Hematopoietic multipotent progenitor cell treated with erythropoietin and hydrocortisone succinate and interleukin-3 and kit ligand, for 6 days (in vitro differentiated cells): ENCODE measurements at places on chromosomes 5 and 9.

DNA sequence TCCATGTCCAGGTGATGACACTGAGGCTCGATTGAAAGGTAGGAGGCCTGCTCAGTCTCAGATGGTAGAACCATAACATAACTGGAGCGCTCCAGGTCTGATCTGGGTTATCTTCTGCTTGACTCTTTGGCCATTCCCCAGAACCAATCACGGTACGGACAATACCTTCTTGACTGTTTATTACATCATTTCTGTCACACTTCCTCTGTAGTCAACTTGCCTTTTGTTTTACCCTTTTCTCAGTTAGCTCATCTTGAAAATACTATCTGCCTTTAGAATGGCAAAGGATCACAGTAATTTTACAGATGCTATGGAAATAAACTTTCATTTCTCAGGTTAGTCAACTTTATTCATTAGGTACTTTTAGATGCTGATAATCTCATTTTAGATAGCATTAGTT is 22.4 kb downstream of the GLRA1 start:
- no peak for DNase-seq

DNA sequence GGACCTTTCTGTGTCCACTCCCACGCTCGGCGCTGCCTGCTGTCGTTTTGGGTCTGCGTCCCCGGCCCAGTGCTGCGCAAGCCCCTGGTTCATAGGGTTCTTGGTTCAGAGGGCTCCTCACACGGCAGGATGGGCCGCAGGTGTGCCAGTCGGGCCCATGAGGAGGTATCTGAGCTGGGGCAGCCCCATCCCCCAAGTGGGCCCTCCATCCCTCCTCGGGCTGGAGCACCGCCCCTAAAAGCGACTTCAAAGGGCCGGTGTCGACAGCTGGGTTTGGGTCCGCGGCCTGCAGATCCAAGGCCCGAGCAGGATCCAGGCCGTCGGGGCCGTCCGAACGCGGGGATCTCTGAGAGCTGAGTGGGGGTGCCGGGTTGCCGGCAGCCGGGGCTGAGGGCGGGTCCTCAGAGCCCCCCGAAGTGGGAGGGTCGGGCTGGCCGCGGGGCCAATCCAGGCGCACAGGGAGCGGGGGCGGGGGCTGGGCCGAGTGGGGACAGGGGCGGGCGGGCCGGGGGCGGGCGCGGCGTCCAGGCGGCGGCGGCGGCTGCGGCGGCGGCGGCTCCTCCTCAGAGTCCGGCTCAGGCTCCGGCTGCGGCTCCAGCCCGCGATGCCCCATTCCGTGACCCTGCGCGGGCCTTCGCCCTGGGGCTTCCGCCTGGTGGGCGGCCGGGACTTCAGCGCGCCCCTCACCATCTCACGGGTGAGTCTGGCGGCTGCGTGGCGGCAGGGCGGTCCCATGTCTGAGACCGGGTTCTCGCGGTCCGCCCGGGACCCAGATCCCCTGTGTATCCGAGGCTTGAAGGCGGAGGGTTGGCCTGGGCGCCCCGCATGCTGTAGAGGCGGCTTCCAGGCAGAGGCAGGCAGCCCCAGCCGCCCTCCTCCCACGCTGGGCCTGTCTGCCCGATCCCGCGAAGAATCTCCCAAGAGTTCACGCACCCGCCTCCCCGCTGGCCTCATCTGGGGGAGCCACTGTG is at the start of gene PDLIM4:
Gene PDLIM4 (plus strand): TSS at position 566 of the 971 bp plus-strand sequence. CDS start 39 bp downstream, at position 605.
- DNase-seq: no peak

DNA sequence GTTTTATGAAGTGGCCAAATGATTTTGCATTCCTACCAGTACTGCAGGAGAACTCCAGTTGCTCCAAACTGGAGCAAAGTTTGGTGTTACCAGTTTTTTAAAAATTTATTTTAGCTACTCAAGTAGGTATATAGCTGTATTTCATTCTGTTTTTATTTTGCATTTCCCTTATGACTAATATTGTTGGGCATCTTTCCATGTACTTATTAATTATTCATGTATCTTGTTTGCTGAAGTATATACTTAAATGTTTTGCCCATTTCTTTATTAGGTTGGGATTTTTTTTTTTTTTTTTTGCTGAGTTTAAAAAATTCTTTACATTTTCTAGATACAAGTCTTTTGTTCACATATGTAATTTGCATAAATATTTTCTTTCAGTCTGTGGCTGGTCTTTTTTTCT is 386.6 kb upstream of the DAB2 start:
- no peak for DNase-seq

DNA sequence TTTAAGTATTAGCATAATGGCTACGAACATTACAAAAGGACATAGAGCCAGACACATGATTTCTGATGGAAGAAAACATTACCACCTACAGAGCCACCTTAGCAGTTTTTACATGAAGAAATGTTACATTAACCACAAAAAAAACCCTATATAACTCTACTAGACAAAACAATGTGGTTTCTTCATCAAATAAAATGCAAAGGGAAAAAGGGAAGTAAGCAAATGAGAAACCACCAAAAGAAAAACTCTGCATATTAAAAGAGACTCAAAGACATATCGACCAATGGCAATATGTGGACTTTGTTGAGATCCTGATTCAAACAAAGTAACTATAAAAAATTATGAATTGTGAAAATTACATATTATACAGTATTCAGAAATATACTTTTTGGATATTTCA is 132.7 kb downstream of the TSSK1B start:
- DNase-seq: peak; percentile 22

- DNase-seq: no peak
These were observed 210.7 kb upstream of the DMRT1 start for GRCh38 chr9:630817-631216.

GRCh38 chr5:160084144-160084543 is 35.1 kb downstream of the PWWP2A start:
- no peak for DNase-seq

DNA sequence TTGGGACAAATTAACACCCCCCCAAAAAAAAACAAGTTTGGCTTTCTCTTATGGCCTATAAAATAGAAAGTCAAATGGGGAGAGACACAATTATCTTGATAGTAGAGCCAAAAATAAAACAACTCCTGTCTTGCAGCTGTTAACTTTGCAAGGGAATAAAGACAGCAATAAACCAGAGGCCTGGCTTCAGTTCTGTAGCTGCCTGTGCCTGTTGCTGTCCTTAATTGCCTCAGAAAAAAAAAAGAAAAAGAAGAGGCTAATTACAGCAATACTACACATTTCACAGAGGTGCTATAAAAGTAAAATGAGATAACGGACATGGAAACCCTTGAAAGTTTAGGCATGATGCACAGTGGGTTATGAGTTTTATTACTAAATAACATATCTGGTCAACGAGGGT is 170.7 kb upstream of the IRX1 start:
- DNase-seq: no peak

GRCh38 chr5:127930311-127930710 is 153.3 kb upstream of the SLC12A2 start:
- DNase-seq: no peak

- DNase-seq: peak; percentile 67
These were observed 960 bp upstream of the IFNB1 start for GRCh38 chr9:21078702-21079101.

DNA sequence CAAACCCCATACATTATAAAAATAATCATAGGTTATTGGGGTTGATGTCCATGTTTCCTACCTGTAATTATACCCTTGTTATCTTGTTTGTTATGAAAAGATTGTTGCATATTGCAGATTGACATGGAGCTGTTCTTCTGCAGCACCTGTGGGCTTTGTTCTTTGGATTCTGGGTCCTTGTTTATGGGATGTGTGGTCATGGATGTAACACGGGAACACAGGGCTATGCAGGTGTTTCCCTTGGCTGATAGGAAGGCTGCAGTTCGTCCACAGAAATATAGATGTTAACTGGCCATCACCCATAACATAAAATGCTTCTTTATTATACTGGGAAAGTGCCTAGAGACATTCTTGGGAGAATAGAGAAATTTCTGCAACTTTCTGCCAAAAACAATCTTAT is 77.9 kb downstream of the FBXL7 start:
- no peak for DNase-seq

DNA sequence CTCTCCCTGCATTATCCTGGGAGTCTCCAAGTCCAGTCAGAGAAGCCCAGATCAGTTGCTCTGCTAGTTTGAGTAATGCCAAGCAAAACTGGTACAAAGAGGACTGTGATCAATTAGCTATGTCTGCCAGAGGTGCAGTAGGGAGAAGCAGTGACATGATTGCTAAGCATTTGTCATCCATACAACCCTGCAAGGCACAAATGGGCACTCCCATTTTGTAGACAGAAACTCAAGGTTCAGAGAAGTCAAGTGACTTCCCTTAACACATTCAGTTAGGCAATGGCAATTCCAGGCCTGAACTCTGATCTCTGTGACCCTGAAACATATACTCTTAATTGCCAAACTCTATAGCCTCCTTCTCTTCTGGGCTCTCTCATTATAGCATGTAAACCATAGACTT is 34.0 kb downstream of the NDST1 start:
- no peak for DNase-seq

- DNase-seq: no peak
These were observed 251.8 kb downstream of the ZNF608 start for GRCh38 chr5:124494540-124495116.

DNA sequence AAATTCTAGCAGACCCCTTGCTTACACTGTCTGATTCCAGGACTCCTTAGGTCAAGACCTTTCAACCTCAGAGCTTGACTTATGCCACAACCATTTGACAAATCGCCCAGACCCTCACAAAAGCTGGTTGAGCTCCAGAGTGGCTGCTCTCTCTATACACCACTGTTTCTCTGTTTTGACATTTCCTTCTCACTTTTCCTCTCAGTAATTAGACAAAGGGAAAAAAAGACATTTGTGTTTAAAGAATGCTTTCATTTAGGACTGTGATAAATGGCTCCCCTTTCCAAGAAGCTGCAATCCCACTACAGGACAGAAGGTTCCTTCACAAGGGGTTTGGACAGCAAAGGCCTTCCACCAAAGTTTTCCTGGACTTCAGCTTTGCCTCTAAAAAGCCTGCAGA is 601.3 kb downstream of the NR2F1-AS1 start:
- no peak for DNase-seq

DNA sequence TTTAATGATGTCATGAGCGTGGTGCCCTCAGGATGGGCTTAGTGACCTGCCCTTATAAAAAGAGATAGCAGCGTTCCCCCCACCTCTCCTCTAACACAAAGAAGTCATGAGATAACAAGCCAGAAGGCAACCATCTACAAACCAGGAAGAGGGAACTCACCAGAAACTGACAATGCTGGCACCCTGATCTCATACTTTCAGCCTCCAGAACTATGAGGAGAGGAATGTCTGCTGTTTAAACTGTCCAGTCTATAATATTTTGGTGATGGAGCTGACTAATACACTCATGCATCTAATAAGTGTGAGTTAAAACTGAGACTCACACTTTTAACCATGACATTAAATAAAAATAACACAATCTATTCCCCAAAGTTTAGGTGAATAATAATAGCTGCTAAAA is 156.1 kb upstream of the SPEF2 start:
- no peak for DNase-seq

GRCh38 chr9:6443661-6444060 is 30.7 kb downstream of the UHRF2 start:
- DNase-seq: no peak

GRCh38 chr5:148904440-148904839 is 78.0 kb downstream of the ADRB2 start:
- DNase-seq: no peak

GRCh38 chr9:123131258-123131657 is 97.8 kb downstream of the GPR21 start:
- DNase-seq: no peak

GRCh38 chr9:87213948-87214347 is 266.6 kb upstream of the GAS1 start:
- no peak for DNase-seq

GRCh38 chr5:81696418-81697397 is 54.2 kb downstream of the SSBP2 start:
- peak; percentile 23 for DNase-seq

DNA sequence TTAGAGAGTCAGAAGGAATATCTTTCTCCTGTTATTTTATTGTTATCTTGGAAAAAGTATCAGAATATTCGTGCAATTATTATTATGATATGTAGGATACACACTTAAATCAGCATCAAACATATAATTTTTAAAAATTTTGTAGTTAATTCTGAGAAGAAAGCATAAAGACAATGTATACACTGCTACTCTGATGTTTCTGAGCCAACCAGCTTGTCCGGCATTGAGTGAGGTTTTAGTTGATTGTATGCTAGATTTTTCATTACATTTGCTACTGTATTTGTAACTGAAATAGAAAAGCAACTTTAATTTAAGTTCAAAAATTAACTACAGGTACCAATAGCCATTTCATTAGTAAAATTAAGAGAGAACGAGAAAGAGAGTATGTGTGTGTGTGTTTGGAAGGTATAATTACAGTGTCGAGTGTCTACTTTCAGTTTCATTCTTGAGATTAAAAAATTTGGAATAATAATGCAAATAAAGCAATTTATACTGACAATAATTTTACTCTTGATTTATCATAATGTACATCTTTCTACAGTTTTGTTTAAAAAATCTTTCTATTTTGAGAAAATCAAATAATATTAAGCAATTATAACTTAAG is 160.4 kb upstream of the CDH12 start:
- peak; percentile 12 for DNase-seq

DNA sequence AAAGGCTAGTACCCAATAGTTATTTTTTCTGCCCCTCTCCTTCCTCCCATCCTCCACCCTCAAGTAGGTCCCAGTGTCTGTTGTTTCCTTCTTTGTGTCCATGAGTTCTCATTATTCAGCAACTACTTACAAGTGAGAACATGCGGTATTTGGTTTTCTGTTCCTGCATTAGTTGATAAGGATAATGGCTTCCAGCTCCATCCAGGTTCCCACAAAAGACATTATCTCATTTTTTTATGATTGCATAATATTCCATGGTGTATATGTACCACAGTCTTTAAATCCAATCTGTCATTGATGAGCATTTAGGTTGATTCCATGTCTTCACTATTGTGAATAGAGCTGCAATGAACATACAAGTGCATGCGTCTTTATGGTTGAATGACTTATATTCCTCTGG is 128.3 kb upstream of the ANKRD55 start:
- DNase-seq: peak; percentile 6

DNA sequence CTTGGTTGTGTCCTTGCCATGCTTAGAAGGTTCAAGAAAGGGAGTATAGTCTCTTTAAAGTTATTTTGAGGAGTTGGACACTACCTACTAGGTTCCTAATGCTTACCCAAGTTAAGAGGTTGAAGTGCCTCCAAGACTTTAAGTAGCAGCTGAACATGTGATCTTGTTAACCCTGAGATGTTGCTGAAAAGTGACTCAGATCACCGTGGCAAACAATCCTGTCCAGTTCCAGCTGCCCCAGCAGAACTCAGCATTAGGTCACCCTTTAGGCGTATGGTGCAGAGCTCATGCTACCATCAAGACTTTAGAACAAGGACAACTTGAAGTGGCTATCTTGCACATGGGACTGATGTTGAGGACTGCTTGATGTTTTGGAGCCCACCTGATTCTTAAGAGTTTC is 22.5 kb downstream of the ZNF462 start:
- no peak for DNase-seq

DNA sequence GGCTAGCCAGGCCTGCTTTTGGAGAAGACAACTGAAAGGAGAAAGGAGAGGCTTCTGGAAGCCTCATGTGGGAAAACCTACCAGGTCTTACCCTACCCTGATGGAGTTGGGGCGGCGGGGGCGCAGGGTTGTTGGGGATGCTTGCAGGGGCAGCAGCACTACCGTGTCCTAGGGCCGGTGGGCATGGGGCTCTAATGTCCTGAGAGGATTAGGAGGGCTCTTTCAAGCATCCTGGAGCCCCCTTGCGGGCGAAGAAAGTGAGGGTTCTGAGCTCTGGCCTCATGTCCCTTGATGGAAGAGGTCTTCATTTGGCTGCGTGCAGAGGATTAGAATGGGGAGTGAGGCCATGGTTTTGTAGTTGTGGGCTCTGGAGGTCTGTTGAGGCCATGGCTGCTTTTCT is 86.9 kb upstream of the PITX1 start:
- DNase-seq: no peak

- peak; percentile 73 for DNase-seq
These were observed 253.8 kb downstream of the KDM4C start for GRCh38 chr9:7011395-7012067.
